EL (cell line): ENCODE measurements at places on chromosomes 1 and 21.

DNA sequence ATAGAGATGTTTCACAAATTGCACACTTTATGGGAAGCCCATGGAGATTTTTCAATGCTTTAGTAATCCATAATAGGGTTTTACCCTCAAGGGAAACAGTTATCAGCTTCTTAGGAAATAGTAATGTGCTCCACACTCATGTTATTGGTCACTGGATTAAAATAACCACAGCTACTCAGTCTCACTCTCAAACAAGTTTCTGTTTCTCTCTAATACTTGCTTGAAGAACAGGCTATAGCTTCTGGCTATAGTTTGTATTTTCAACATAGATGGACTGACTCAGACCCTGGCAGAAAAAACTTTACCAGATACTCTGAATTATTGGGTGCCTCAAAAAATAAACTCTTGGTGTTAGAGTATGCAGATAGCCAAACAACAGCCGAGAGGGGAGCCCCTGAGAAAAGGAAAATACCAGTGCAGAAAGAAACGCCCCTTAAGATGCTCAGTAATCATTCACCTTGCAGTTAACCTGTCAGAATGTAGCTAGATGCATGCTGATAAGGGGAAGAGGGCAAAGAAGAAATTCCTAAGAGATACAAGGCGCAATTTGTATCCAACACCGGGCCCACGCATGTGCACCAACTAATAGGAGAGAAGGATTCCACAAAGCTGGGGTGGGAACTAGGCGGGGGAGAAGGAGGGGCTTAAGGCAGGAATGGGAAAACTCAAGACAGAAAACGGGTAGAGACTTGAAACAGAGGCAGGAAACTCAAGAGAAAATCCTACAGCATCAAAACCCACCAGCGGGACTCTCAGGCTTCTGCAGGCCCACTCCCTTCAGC is 30.4 kb upstream of the PDE4B start:
- DNase-seq: peak; percentile 81

DNA sequence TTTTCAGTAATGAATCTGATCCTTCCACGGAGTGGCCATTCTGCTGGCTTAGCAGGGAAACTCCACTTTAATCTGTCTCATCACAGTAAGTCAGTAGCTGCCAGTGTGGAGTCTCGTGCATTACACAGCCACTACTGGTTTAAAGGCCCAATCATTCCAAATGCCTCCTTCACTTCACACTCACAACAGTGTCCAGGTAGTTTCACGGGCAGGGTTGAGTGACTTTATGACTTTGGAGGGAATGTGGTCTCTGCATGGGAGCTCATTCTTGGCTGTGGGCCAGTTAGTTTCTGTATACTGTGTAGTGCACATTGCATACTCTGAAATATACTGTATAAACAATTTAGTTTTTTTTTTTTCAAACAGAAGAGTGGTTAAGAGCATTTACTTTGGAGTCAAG is 34.6 kb upstream of the C1orf87 start:
- no peak for DNase-seq

- no peak for DNase-seq
Measured at GRCh38 chr1:81208441-81208840, 592.3 kb upstream of the ADGRL2 start.

GRCh38 chr1:30642391-30643120 is 80.8 kb downstream of the MATN1 start:
- no peak for DNase-seq

DNA sequence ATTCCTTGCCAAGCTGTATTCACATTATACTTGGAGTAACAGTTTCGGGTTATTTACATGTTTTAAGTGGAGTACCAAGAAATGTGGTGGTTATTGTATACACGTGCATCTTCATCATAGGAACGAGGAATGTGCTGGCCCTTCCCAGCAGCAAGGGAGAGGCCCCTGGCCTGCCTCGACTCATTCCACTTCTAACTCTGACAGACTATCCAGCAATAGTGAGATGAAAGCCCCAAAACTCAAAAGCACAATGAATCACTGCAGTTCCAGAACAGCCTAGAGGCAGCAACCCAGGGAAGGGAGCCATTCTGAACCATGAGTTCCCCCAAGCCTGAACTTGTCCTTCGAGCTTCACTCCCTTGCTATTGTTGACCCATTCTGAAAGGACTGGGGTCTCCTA is 23.1 kb downstream of the FAM89A start:
- no peak for DNase-seq

DNA sequence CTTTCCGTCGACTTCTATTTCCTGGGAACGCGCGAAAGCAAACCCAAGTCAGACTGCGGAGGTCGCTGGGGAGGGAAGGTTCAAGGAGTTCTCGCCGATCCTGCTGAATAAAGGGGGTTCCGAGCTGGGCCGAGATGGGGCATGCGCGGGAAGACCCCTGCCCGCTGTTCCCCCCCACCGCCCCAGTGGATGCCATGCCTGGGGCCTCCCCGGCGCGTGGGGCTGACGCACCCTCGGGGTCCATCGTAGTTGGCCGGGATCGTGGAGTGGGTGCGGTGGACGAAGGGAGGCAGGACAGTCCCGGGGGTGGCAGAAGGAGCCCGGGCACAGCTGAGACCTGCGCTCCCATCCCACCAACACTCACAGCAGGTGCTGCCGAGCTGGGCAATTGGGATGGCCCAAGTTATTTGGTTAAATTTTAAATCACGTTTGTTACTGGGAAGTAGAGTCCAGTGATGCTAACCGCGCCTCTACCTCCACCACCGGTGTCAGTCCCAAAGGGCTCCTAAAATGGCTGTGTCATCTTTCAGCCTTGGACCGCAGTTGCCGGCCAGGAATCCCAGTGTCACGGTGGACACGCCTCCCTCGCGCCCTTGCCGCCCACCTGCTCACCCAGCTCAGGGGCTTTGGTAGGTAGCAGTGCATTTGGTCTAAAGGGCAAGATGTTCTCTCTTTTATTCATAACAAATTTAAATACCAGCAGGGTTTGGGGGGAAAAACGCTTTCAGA is 801 bp downstream of the MX1 start:
- no peak for DNase-seq

- no peak for DNase-seq
Measured at GRCh38 chr1:4305526-4306301, 348.7 kb upstream of the AJAP1 start.

DNA sequence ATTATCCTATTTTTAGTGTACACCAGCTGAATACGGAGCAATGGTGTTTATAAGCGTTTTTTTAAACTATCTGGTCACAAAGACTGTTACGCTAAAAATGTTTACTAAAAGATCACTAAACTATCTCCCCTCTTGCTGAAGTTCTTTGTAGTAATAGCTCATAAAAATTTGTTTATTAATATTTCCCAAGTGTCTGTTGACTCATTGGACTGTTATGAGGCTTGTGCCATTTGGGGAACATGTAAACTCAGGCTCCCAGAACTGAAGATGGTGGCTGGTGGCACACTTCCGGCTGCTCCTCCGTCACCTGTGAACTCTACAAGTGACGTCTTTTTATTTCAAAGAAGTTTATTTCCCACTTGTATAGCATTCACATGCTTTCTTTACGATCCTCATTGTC is 46.3 kb downstream of the AIDA start:
- DNase-seq: peak; percentile 51

- peak; percentile 70 for DNase-seq
Measured at GRCh38 chr1:229629261-229629660, 3.2 kb downstream of the URB2 start.

- DNase-seq: no peak
Measured at GRCh38 chr1:16925635-16926490, 4.1 kb downstream of the CROCC start.

- DNase-seq: peak; percentile 19
Measured at GRCh38 chr1:183205196-183205781, 19.2 kb downstream of the LAMC2 start.

DNA sequence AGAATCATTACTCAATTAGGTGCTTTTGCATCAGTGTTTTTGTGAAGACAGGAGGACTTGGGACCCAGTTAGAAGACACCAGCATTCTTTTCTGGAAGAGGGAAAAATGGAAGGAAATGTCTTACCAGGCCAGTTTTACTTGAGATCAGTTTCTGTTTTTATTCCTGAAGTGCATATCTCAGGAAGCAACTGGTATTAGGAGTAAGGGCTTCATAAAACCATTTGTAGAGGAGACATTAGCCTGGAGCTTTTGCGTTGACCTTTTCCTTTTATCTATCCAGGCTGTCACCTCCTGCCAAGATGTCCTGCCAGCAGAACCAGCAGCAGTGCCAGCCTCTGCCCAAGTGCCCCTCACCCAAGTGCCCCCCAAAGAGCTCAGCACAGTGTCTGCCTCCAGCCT is at the start of gene LCE3B:
TSS of gene LCE3B (plus strand) at position 301 of the 400 bp plus-strand sequence. CDS start at position 301, 0 bp downstream.
- no peak for DNase-seq

- peak; percentile 52 for DNase-seq
Measured at GRCh38 chr1:64539781-64540218, 69.9 kb downstream of the CACHD1 start.

DNA sequence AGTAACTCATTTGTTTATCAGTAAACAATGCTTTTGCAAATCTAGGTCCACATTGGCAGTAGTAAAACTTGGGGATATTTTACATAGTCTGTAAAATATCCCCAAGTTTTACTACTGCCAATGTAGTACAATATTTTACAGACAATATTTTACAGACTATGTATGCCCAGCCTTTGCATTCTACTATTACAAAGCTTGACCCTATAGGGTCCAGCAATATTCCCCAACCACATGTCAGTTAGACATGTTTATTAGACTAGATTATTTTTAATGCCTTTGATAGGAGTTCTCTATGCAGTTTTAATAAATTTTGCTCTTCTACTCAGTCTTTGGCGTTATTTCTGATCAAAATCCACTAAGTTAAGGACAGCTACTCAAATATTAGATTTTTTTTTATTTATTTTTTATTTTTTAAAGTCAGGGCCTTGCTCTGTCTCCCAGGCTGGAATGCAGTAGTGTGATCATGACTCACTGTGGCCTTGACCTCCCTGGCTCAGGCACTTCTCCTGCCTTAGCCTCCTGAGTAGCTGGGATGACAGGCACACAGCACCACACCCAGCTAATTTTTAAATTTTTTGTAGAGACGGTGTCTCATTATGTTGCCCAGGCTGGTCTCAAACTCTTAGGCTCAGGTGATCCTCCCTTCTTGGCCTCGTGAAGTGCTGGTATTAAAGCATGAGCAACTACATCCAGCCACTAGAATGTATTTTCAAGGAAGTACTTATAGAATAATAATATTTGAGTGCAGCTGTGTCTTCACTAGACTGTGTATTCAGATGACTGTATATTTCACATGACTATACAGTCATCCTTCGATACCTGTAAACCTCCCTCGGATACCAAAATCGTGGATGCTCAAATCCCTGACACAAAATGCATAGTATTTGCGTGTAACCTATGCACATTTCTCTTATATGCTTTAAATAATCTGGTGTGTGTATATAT is 19.8 kb downstream of the MIER1 start:
- peak; percentile 90 for DNase-seq

GRCh38 chr1:6588893-6589520 is 9.2 kb downstream of the ZBTB48 start:
- no peak for DNase-seq

DNA sequence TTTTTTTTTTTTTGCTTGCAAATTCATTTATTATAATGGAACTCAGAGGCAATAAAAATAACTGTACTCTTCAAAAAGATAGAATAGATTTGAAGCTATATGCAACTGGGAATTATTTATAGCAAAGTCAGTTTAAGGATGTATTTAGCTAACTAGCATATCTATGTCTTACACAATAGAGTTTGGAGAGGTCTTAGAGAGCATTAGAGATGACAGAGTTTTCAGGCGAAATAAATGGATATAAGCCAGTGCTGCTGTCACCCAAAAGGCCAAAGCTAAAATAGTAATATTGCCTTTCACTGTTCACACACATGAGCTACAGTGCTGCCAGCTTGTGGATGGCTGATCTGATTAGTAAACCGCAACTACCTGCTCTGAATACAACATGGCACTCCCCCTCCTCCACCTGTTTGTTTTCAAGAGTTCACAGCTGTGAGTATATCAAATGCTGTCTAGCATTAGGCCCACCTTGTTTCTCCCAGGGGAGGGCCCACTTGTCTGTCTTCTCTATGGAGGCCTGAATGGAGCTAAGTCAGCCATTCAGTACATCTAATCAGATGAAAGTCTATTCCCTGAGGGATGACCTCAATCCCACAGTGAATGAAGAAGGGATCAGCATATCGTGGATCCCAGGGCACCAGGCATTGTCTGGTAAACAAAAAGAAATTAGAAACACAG is 25.2 kb upstream of the SSX2IP start:
- DNase-seq: no peak

DNA sequence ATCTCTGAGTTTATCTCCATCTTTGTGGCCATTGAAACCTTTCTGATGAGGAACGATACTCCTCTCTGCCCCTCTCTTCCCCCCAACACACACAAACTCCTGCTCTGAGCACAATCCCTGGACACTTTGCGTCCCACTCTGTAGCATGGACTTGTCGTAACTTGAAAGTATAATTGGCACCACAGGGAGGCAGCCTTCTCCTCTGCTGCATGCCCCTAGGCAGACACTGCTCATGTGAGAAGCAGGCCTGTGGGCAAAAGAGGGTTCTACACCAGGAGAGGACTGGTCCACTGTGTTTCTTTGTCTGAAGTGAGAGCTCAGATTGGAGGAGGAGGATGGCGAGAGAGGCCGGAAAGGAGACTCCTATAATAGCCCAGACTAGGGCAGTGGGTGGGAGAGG is 3.8 kb upstream of the PARS2 start:
- peak; percentile 9 for DNase-seq

- no peak for DNase-seq
Measured at GRCh38 chr1:185421485-185422107, 104.6 kb upstream of the IVNS1ABP start.

DNA sequence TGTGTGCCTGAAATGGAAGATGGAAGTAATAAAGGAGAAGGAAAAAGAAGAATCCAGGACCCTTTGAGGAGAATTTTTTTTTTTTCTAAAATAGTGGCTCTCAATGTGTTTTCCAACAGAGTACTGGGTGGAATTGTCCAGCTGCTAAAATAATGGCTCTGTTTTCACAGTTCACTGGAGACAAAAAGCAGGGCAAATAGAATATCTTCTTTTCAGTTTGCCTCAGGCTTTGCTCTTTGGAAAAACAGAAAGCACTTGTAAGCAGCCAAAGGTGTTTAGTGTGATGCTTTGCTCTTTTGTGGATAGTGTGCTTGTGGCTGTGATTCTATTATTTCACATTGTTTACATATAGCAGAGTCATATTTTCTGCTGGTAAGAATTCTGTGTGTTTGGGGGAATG is 77.4 kb upstream of the MROH9 start:
- DNase-seq: no peak

DNA sequence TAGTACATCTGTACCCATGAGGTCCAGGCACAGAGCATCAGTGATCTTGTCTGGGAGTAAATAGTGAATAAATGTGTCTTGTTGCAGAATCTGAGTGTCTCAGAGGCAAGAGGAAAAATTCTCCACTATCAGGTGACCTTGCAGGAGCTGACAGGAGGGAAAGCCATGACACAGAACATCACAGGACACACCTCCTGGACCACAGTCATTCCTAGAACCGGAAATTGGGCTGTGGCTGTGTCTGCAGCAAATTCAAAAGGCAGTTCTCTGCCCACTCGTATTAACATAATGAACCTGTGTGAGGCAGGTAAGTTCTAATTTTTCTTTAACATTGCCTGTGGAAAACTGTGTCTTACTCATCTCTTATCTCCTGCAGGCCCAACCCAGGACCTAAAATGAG is 43.1 kb downstream of the IL12RB2 start:
- no peak for DNase-seq

- peak; percentile 81 for DNase-seq
Measured at GRCh38 chr1:89804642-89805237, 16.1 kb upstream of the LRRC8D start.
